Karpas-422 (cell line): ENCODE measurements at places on chromosomes 1 and 21.
A peak's percentile ranks its signal among the peaks of the same experiment; 100 is the strongest.

DNA sequence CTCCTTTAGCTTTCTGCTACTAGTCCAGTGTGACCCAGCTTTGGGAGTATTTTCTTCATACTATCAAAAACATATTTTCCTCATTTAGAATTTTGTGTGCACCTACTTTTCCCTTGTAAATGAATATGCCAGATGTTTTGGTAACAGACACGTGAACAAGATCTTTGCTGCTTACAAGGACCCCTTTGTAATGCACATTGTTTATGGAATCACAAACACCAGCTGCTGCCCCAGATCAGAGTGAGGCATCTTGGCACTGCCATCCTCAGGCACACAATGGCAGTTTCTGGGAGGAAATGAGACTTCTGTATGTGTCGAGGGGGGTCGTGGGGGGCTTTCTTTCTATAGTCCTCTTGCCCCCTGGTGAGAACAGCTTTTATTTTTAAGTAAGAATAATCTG lies 115.7 kb downstream of the RGL1 start:
- no peak for DNase-seq

GRCh38 chr1:174883409-174883808 lies 116.3 kb upstream of the CACYBP start:
- DNase-seq: peak; percentile 47

DNA sequence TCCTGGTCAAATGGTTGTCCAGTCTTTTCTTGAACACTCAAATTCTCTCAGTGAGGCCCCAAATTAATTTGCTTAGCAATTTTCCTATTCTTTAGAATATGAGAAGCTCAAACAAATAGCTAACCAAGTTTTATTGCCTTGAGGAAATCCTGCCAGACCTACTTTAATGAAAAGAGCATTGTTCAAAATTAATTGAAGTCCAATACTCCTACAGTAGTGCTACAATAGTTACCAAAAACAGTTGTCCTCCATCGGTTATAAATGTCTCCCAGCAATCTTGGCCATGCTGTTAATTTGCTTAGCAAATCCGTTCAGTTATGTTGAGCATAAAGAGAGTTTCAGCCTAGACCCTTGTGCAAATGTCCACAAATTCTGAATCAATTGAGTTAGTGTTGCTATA lies 112.9 kb downstream of the MAB21L3 start:
- DNase-seq: peak; percentile 82

GRCh38 chr1:42000766-42001165 lies 82.0 kb upstream of the HIVEP3 start:
- no peak for DNase-seq

GRCh38 chr21:42346441-42346840 lies 4.4 kb downstream of the TFF2 start:
- no peak for DNase-seq
